ENCODE measurements at places on chromosomes 5 and 9. TPM values are rescaled to one million over a fixed set of nuclear protein-coding genes. Genes with fewer than 3 reads are reported as not detected.

GRCh38 chr9:124214596-124215367 lies 43.0 kb upstream of the NEK6 start:
- no peak for DNase-seq

GRCh38 chr9:4592295-4592694 lies 69.8 kb upstream of the PLPP6 start:
- DNase-seq: no peak

DNA sequence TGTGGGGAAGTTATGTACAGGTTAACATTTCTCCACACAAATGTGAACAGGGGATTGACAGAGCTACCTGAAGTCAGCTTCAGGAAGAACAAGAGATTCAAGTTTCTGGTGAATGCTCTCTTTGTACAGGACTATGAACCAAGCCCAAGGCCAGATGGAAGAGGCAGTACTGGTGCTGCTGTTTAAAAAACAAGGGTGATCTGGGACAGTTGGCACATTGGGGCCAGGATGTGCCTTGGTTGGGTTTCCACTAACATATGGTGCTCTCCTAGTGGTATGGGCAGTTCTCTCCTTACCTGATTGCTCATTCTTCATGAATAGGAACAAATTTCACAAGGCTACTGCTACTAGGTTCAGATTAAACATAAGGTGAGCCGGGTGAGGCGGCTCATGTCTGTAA lies 40.0 kb downstream of the MTMR12 start:
- DNase-seq: no peak

ALDOB gene
- not detected for total RNA-seq

AMBP gene
- not detected for total RNA-seq
